Eye (tissue), 1 donor: ENCODE measurements at places on chromosomes 1 and 21.

- no peak for DNase-seq
These were observed 32.1 kb downstream of the CTNNBIP1 start for GRCh38 chr1:9877962-9878361.

DNA sequence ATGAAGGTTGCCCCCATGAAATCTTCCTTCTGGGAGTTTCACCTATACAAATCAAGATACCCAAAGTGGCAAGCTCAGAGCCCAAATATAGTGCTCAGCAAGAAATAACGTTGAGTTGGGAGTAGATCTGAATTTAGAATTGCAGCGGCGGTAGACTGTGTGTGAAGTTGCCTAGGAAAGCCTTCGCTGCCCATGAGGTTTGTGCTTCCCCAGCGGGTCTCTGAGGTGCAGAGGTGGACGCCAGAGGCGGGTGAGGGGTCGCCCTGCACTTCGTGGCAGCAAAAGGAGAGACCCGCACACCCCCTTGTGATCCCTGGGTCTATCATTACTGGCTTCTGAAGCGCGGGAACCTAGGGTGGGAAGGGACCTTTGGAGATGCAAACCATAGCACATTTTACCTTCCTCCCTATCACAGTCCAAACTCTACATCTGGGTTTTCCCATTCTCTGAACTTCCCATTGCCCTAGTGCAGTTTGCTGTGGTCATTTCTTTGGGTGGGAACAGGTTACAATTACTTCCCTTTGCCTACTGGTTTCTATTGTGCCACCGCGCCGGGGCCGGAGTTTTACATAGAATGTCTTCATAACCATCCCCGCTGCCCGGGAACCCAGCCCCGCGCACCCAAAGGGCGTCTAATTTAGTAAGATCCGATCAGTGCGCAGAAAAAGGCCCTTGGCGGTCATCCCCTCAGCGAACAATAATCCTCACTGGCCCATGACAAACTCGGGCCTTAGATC, 5.2 kb downstream of the TBX15 start:
- DNase-seq = peak; percentile 67

- peak; percentile 80 for DNase-seq
These were observed 420.1 kb downstream of the DPYD start for GRCh38 chr1:97500760-97501159.

- DNase-seq = no peak
These were observed 15.4 kb downstream of the FMOD start for GRCh38 chr1:203335503-203335902.

GRCh38 chr1:67551375-67551774, 121.2 kb upstream of the SERBP1 start:
- DNase-seq = no peak

- DNase-seq = peak; percentile 88
These were observed 2.7 kb upstream of the HSPG2 start for GRCh38 chr1:21939650-21940374.

- DNase-seq = no peak
These were observed 213.7 kb downstream of the SDCCAG8 start for GRCh38 chr1:243469497-243469896.

DNA sequence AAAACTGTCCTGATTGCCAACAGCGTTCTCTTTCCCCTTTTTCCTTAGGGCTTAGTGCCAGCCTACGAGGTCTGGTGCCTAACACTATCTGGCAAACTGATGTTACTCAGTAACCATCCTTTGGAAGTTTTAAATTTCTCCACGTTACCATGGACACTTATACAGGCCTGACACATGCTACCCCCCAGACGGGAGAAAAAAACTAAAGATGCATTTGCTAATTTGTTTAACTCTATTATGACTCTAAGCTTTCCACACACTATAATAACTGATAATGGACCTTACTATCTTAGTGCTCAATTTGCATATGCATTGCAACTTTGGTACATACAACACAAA, 36.8 kb downstream of the CLCA1 start:
- no peak for DNase-seq

GRCh38 chr1:181347495-181348390, 135.6 kb upstream of the CACNA1E start:
- no peak for DNase-seq

GRCh38 chr1:62436466-62437272, at the start of gene USP1:
Gene USP1, plus strand, starts transcription at chr1:62437049. Its CDS starts 2,819 bp downstream, at chr1:62439868.
- DNase-seq = peak; percentile 99

DNA sequence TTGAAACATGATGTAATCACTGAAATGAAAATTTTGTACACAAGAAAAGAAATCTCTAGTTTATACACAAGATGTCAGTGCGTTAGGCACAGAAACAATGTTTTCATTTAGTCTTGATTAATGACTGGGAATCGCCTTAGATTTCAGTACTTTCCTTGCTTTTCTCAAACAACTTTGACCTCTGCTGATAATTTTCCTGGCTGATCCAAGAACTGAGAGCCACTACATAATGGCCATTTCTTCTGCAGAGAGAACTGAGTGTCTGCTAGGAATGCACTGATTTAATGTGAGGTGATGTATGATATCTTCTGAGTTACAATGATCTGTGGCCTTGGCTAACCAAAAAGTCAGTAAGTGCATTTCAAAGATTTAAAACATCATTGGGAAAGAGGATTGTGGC, 308.1 kb downstream of the CTH start:
- DNase-seq = no peak

DNA sequence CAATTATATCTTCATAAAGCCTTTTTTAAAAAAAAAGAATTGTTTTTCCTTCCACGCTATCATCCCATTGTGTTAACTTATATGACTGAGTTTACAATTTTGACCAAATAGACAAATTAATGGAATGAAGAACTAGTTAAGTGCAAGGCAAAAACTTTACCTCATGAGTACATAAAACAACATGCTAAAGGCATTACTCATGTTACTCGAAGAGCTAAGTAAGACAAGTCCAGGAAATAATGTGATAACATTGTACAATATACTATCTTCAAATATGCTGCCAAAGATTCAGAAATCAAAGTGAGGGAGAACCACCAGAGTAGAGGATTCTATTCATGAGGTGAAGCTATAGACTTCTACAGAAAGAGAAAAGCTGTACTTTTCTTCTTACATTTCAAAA, 24.2 kb upstream of the DYNLT5 start:
- DNase-seq = no peak

GRCh38 chr1:167003711-167004110, 14.6 kb downstream of the MAEL start:
- no peak for DNase-seq

DNA sequence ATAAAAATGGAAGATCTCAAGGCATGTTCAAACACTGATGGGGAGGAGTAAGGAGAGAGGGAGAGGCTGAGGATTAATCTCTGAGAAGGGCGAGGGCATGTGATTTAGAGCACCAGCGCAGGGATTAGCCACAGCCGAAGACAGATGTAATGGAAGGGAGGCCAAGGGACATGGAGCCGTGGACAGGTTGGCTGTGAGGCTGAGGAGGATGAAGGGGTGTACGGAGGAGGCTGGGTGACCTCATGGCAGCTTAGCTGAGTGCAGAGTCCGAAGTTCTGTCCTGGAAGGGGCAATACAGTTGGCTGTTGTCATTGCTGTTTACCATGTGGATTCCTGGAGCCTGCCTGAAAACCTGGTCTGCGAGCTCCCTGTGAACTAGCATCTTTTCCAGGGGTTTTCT, 342.8 kb downstream of the RPS6KC1 start:
- no peak for DNase-seq

DNA sequence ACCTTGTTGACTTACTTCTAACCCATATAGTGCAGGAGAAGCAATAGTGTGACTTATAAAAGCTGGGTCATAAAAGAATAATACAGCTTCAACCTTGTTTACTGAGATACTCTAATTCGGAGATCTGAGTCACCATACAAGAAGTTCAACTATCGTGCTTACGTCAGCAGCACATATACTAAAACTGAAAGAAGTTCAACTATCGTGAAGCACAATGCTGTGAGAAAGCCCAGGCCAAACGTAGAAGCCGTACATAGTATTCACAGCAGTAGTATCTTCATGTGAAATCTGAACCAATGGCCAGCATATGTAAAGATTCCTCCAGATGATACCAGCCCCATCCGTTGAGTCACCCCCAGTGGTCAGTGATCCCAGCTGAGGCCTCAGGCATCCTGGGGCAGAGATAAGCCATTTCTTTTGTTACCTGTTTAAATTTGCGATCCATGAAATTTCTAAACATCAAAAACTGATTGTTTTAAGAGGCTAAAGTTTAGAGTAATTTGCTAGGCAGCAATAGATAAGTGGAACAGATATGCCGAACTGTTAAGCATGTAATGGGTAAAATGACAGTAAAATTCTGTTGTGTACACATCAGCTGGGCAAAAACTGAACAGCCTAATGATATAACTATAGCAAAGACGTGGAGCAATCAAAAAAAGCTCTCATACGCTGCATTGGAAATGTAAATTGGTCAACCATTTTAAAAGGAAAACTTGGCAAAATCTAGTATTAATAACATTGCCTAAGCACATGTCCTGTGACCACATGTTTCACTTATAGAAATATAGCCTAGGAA, 53.9 kb upstream of the SAMD13 start:
- DNase-seq = no peak

DNA sequence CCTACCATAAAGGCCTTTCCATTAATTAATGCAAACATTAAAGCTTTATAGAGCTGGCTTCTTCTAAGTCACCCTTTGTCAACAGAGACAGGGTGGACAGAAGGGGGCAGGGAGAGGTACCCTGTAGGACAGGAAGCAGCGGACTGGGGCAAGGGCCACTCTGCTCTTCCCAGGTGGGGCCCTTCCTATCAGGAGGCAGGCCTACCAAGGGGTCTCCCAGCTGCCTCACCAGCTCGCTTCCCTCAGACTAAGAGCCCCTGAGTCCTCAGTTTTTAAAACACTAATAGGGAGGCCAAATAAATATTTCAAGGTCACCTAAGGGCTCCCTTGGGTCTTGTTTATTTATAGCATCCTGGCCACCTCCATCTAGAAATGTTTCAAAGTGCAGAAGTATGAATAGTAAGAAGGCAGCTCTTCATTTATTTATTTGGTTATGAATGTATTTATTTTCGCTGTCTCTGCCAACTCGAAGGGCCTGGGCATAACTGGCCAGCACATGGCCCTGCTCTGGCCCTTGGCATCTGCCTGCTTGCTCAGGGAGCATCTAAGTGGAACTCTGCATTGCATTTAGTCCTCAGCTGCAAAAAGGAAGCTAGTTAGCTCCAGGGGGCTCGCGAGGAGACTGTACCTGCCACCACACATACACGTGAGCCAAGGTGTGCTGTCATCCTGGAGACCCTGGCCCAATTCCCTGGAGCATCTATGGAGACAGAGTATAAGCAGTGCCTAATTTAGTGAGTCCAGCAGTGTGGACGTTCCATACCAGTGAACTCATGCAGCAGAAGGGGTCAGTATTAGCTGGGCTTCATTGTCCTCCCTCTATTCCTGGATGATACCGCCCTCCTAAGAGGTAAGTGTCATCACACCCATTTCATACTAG, 395.1 kb upstream of the VAMP3 start:
- DNase-seq = no peak

DNA sequence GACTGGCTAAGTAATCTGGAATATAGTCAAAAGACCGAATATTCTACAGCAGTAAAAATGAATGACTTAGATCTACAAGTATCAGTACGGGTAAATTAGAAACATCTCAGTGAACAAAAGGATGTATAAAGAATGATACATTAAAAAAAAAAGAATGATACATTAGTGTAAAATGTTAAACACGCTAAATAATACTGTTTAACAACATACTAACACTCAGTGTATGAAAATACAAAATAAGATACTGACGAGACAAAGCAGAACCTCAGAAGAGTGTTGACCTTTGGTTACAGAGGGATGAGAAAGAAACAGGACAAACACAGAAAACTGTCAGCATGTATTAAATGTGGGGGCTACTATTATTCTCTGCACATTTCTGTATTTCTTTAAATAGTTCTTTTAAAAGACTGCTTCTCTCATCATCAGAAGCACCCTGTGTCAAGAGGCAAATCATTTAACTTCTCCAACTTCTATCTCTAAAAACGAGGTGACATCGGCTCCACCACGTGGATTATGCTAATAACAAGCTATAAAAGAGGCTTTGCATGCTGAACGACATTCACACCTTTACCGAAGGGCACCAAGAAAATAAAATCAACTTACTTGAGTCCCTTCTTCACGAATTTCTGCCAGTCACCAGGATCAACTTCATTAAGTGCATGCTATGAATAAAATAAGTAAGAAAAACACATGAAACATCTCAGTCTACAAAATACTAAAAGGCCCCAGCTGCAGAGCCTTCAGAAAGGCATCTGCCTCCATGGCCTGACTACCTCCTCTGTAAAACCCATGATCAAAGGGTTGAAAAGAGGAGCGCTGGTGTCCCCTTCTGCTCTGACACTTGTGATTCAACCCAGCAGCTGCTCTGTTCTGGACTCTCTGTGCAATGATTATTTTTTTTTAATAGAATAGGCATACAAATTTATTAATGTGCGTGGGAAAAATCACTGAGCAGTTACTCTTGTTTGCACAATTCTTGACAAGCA, 42.5 kb downstream of the MRAP start:
- DNase-seq = no peak

GRCh38 chr1:35269201-35269988, 886 bp downstream of the ZMYM4 start:
- DNase-seq = peak; percentile 34

DNA sequence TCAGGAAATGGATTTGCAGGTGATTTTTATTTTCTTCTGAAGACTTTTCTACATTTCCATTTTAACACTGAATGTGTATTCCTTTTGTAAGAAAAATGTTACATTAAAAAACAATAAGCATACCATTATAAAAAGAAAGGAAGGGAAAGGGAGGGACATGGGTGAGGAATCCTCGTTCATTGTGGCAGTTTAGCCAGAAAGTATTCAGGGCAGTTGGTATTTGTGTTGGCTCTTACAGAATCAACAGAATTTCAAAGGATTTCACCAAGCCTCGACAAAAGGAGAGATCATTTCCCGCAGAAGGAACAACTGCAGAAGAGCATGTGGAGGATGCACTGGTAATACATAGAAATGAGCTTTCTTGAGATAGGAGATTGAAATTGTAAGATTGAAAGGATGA, 35.0 kb downstream of the PLD5 start:
- DNase-seq = no peak

- DNase-seq = no peak
These were observed 125.1 kb upstream of the KCND3 start for GRCh38 chr1:112114540-112114939.

GRCh38 chr1:77234096-77234495, 14.9 kb upstream of the PIGK start:
- DNase-seq = no peak

- peak; percentile 53 for DNase-seq
These were observed 258.2 kb upstream of the C1orf105 start for GRCh38 chr1:172162236-172162635.

GRCh38 chr1:7552402-7552801, 218.7 kb upstream of the VAMP3 start:
- DNase-seq = no peak

GRCh38 chr1:108125312-108126138, 74.6 kb downstream of the SLC25A24 start:
- peak; percentile 94 for DNase-seq

DNA sequence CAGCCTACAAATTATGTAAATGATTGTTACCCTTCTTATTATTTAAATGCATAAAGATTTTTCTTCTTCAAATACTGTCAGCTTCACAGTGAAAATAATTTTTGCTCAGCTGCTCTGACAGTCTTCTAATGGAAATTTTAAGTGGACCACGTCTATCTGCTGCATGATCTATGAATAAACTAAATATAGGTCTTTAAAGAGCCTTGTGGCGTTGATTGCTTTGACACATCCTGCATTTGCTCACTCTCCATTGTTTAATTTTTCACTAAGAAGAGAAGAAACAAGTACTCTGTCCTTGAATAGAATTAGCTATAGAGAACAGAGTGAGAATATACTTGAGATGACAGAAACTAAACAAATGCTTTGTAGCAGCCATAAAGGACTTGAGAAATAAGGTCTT, 826.1 kb downstream of the MRPL39 start:
- DNase-seq = no peak

GRCh38 chr1:74314438-74314837, 79.3 kb downstream of the TNNI3K start:
- DNase-seq = no peak
